ENCODE measurements at places on chromosomes 11 and 22.
A peak's percentile ranks its signal among the peaks of the same experiment; 100 is the strongest.

DNA sequence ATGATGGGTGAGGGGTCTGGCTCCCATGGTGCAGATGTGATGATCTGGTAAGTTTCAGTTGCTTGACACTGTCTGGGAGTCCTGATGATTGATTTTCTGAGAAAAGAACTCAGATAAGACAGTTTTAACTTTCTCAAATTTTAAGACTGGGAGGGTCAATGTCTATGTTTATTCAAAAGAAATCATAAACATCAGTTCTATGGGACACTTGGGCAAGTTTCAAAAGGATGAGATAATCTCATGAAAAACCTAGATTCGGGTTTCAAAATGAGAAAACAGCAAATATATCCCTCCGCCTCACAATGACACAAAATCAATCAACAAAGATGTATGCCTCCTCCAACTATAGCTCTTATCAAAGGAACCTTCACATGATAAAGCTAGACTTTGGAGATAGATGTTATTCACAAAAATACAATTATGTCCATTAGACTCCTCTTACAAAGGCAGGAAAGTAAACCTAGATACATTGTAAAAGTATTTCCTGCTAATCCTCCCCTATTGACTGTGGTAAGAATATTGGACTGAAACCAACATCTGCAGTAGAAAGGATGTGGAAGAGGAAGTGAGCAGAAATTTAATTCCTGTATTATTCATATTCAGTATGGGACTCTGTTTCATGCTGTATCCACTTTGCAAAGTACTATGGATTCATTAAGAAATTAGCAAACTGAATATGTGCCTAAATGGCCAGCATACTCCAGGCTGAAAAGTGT is 21.6 kb downstream of the SVIP start:
- DNase-seq, result no peak

DNA sequence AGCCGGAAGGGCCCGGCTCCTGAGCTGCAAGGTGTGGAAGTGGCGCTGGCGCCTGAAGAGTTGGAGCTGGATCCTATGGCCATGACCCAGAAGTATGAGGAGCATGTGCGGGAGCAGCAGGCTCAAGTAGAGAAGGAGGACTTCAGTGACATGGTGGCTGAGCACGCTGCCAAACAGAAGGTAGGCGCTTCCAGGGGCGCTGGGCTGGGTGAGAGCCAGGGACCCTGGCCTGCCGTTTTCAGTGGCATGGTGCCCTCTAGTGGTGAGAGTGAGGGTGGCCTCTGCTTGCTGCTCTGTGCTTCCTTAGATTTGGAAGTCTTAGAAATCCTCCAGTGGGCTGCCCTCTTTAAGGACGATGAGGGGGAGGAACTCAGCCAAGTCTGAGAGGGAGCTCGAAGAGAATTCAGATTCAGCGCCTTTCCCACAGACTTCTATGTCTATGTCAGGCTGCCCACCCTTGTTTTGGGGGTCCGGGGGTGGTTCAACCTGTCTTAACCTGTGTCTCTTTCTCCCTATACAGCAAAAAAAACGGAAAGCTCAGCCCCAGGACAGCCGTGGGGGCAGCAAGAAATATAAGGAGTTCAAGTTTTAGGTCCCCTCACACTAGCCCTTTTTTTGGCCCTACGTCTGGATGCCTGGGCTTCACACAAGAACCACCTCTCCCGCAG is 1.8 kb upstream of the PACS1 start:
- peak; percentile 47 for DNase-seq

- no peak for DNase-seq
Observed at GRCh38 chr11:68970921-68971636, 9.7 kb downstream of the MRGPRD start.

DNA sequence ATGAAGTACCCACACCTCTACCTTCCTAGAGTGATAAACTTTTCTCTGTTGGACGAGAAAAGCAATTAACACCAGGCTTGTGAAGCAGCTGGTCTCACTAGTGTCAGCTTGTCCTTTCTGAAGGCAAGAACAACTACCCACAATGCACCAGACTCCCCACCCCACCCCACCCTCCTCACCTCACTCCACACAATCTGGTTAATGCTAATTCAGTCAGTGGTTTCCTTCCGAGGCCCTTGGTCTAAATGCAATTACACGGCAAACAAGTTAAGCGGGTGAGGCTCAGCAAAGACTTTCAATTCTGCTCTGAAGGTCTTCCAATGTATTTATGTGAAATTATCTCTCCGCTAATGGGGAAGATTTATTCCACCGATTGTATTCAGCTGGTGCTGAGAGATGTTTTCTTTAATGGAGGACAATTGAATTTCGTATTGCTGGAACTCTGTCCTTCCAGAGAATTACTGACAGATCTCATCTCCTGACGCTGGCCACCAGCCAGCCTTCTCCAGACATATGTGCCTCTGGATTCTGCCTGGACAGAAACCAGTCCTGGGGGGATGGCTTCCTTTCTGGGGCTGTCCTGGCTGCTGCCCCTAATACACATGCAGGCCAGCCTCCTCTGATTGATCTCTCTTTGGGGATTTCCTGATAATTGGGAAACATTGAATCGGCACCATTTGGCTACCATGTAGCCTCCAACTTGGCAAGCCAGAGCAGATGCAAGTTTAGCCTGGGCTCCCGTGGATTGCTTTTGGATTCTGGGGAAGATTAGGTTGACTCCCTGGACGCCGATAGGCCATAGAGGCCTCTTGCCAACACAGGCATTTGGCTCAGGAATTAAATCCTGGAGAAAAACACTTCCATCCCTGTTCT is 165.8 kb upstream of the NARS2 start:
- DNase-seq, result no peak

DNA sequence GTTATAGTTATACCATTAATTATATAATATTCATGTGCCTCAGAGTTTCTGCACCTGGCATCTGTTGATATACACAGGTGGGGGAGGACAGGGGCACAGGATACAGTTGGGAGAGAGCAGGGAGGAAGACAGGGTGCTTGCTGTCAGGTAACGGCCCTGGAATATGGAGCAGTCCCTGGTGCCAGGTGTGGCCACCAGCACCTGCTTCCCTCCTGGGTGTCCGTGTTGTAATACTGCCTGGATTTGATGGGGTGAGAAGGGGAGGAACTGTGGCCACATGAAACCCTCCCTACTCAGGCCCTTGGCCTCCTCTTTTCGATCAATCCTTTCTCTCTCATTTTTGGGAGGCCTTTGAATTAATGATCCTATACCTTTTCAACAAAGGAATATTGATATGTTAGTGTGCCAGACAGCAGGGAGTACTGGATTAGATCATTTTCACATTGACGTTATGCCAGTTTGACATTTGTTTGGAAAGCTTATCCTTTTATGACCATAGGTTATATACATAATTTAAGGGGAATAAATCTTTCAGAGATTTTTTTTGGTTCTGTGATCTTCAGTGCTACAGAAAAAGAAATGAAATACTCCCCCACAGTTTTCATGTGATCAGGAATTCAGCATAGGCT is 88.6 kb downstream of the TEAD1 start:
- DNase-seq, result peak; percentile 92

DNA sequence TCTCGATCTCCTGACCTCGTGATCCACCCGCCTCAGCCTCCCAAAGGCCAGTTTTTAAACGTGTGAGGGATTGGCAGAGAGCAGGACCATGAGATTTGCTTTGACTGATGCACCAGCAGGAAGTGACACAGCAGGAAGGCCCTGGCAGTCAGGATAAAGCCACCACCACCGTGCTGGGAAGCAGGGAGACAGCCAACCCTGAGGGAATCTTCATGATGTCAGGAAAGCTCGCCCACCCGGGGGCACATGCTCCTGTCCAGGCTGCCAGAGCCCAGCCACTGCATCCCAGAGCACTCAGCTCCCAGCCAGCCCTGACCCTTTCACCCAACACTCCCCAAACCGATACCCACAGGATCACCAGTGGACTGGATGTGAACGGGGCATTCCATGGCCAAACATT is 6.1 kb downstream of the TUBGCP6 start:
- no peak for DNase-seq

DNA sequence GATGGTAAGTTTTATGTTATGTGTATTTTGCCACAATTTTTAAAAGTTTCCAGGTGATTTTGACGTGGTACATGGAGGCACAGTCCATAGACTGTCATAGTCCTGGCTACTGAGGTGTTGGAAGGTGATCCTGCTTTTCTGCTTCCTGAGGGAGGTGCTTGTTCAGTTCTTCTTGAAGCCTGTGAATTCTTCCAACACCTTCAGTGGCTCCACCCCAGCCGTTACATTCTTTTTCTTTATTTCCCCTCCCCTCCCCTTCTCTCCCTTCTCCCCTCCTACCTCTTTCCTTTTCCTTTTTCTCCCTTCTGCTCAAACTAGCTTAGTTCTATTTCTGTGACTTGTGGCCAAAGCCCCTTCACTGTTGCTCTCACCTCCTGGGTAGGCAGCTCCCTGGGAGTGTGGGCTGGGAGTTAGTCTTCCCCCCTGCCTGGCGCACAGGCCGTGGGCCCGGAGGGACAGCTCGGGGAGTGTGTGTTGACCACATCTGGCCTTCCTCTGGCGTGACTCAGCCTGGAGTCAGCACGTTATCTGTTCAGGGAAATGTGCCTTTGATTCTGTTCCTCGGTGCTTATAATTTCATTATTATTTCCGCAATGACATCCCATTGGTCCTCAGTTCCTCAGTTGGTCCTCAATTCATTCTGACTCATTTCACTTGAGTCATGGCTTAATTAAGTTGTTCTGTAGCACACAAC is 566.2 kb downstream of the TBC1D22A start:
- no peak for DNase-seq

- DNase-seq, result no peak
Observed at GRCh38 chr11:2812371-2812991, 73.1 kb downstream of the CDKN1C start.

- no peak for DNase-seq
Observed at GRCh38 chr22:23241562-23242472, 61.5 kb downstream of the BCR start.

GRCh38 chr11:82988936-82989627 is 82.6 kb downstream of the RAB30 start:
- DNase-seq, result no peak

DNA sequence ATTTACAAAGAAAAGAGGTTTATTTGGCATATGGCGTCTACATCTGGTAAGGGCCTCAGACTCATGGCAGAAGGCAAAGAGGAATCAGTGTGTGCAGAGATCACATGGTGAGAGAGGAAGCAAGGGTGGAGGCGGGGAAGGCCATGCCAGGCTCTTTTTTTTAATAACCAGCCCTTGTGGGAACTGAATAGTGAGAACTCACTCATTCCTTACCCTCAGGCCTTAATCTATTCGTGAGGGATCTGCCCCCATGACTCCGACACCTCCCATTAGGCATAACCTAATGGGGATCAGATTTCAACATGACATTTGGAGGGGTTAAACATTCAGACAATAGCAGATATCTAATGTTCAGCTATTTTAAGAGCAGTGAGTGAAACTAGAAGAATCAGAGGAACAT is 55.7 kb downstream of the ATM start:
- DNase-seq, result no peak

GRCh38 chr22:48940266-48941032 is 887.2 kb downstream of the BRD1 start:
- no peak for DNase-seq

DNA sequence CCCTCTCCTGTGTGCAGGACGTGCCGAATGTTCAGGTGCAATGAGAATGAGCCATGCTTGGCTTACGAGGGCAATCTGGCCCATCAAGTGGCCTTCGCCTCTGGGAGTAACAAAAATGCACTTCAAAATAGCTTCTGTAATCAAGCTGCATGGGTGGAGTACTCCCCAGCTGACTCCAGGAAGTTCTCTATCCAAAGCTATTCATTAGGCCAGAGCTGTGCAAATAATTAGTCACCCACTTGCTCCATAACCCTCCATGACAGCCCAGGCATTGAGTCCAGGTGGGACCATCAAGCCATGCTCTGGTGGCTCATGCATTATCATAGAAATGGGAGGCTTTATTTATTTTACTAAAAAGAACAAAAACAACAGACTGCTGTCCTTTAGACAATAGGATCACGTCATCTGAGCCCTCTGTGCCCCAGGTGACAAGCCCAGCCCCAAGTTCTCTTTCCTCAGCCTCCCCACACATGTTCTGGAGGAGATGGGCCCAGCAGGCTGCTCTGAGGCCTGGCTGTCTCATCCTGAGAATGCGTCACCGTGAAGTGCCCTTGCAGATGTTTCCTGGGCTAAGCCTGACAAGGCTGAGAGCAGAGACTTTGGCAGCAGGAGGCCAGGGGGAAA is 244.7 kb downstream of the ETS1 start:
- peak; percentile 82 for DNase-seq

DNA sequence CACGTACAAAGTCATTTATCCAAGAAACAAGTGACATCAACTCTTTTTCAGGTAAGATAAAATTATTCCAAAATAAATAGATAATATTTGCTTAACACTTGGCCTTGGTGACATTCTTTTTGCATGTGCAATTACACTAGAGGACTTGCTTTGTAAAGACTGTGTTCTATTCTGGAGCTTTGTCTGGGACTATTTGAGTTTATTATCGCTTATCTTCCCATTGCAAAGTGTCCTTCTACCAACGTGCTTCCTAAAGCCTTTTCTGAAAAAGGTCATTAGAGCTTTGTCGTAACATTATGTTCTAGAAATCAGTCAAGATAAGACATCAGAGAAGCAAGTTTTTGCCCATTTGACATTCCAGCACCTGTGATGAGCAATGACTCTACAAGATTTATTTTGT is 78.3 kb upstream of the MYO18B start:
- DNase-seq, result no peak

- peak; percentile 25 for DNase-seq
Observed at GRCh38 chr11:128021349-128022006, 565.9 kb downstream of the ETS1 start.

DNA sequence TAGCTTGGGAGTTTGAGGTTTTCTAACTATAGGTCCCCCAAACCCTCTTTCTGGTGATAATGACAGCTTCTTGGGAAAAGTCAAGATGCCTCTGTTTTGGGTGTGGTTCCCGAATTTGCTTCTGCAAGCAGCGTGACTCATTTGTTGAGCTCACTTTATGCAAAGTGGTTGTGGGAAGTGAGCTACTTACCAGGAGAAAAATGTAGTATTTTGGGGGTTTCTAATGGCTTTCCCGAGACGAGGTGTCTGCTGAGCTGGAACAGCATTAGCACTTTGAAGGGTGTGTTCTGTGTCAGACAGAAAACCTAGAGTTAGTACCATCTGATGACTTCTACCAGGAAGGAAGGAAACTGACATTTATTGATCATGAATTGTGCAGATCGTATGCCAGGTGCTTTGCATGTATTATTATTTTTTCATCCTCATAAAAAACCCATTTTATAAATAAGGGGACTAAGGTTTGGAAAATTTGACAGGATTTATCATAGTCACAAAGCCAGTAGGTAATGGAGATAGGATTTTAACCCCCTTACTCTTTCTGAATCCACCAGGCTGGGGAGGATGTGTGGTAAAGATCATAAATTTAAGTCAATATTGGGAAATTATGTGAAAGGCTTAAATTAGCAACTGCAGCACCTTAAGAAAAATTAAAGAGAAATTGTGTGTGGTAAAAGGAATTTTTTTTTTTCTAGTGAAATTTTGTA is 108.8 kb upstream of the CD44 start:
- no peak for DNase-seq
